ENCODE measurements at places on chromosomes 16 and 17.

- DNase-seq: no peak
Observed at GRCh38 chr17:75289832-75290337, 652 bp upstream of the SLC25A19 start.

- DNase-seq: no peak
Observed at GRCh38 chr17:75273977-75274708, 3.1 kb upstream of the MIF4GD start.

GRCh38 chr16:70331588-70332358, 14.9 kb upstream of the DDX19A start:
- no peak for DNase-seq

GRCh38 chr17:43453331-43453812, 30.4 kb upstream of the DHX8 start:
- no peak for DNase-seq

DNA sequence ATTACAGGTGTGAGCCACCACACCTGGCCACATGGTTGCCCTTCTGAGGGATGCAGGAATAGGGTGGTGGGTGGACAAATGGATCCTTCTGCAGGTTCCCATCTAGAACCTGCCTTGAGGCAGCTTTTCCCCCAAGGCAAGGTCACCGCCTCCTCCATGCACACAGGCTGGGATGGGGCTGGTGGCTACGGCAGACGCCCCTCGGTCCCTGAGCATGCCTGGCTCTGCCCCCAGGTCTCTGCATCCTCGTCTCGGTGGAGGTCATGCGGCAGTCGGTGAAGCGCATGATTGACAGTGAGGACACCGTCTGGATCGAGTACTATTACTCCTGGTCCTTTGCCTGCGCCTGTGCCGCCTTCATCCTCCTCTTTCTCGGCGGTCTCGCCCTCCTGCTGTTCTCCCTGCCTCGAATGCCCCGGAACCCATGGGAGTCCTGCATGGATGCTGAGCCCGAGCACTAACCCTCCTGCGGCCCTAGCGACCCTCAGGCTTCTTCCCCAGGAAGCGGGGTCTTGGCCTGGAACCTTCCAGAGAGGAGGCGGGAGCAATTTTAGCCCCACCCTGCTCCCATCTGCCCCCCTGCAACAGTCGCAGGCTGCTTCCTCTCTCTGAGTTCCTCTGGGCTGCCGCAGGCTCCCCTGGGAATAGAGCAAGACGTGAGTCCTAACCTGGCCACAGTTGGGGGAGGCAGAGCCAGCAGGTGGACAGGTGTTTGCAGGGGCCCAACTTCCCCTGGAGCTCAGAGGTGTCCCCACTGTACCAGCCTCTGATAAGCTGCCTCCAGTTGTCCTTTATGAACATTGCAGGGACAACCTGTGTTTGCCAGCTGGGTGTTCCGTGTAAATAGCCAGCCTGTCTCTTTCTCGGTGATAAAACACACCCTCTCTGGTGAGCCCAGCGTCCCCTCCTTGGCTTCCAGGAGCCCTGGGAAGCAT, 11.7 kb downstream of the CACNG1 start:
- DNase-seq: no peak

DNA sequence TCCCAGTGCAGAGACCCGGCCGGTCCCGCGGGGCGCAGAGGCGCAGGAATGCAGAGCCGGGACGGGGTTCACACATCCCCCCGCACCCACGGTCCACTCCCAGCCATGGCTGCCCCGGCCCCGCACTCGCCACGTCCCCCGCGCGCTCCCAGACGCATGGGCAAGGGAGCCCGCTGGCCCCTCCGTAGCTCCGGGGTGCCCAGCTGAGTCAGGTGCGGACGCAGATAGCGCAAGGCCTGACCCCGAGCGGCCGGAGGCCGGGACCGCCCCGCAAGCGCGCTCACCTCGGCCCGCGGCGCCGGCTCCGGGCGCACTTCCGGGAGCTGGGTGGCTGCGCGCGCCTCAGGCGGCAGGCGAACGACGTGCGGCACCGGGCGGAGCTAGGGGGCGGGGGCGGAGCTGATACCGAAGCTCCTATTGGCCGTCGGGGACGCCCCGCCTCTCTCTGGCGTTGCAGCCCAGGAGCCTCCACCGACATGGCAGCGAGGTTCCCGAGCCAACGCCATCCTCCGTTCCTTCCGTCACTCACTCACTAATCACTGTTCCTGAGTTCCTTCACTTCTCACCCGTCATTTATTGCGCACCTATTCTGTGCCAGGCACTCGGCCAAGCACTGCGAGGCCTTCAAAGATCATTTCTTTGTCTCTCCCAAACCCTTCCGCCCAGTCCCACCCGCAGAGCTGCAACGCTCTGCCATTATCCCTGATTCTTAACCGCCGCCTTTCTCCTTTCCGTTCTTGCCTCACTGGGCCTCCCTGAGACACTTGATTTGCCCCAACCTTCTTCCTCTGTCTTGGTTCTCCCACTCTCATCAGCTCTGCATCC, at the start of gene ZNF18:
Gene ZNF18 (minus strand): TSS at position 329 of the 825 bp plus-strand sequence. CDS start 4,646 bp downstream, outside the sequence.
- DNase-seq: peak; percentile 90

GRCh38 chr16:1176280-1176897, 23.5 kb downstream of the CACNA1H start:
- no peak for DNase-seq

GRCh38 chr16:9251026-9251425, 159.6 kb downstream of the HAPSTR1 start:
- DNase-seq: no peak

GRCh38 chr16:20868890-20869289, 31.3 kb downstream of the DCUN1D3 start:
- no peak for DNase-seq

DNA sequence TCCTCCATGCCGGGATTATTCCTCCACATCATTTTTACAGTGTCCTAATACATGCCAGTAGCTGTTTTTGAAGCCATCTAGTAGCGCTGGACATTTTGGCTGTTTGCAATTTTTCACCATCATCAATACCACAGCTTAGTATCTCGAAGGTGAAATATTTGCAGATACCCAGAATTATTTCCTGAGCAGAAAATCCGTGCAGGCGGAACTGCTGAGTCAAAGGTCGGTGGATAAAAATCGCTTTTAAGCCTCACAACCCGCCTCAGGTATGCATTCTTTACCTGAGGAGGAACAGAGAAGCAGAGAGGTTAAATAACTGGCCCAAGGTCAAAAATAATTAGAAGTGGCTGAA, 584 bp upstream of the TNRC6A start:
- DNase-seq: no peak

- no peak for DNase-seq
Observed at GRCh38 chr17:47188271-47188875, 722 bp downstream of the CDC27 start.

- DNase-seq: peak; percentile 36
Observed at GRCh38 chr17:10316801-10317542, 55.8 kb downstream of the MYH13 start.

- no peak for DNase-seq
Observed at GRCh38 chr17:47860386-47860785, 9.4 kb upstream of the SP6 start.

GRCh38 chr17:6568184-6568758, 11.9 kb upstream of the PITPNM3 start:
- no peak for DNase-seq

DNA sequence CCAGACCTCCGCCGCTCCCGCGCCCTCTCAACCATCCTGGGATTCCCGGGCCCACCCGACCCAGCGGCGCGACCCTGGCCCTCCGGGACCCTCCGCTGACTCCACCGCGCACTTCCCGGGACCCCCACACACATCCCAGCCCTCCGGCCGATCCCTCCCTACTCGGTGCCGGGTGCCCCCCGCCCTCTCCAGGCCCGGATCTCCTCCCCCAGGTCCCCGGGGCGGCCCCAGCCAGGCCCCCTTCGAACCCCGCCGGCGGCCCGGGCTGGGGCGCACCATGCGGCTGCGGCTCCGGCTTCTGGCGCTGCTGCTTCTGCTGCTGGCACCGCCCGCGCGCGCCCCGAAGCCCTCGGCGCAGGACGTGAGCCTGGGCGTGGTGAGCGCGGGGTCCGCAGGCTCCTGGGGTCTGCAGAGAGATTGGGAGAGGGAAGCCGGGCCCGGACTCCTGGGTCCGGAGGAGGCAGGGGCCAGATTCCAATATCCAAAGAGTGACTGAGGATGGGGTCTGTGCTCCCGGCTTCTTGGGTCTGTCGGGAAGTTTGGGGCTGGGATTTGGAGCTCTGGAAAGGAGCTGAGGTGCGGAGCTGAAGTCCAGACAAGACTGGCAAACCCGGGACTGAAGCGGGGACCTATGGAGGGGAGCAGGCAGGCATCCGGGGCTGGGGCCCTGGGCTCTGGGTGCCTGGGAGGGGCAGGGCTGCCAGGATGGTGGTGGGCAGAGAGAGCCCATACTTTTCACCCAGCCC, 453 bp downstream of the MMP25 start:
- DNase-seq: no peak

- DNase-seq: no peak
Observed at GRCh38 chr16:50411034-50411433, 42.2 kb upstream of the BRD7 start.

DNA sequence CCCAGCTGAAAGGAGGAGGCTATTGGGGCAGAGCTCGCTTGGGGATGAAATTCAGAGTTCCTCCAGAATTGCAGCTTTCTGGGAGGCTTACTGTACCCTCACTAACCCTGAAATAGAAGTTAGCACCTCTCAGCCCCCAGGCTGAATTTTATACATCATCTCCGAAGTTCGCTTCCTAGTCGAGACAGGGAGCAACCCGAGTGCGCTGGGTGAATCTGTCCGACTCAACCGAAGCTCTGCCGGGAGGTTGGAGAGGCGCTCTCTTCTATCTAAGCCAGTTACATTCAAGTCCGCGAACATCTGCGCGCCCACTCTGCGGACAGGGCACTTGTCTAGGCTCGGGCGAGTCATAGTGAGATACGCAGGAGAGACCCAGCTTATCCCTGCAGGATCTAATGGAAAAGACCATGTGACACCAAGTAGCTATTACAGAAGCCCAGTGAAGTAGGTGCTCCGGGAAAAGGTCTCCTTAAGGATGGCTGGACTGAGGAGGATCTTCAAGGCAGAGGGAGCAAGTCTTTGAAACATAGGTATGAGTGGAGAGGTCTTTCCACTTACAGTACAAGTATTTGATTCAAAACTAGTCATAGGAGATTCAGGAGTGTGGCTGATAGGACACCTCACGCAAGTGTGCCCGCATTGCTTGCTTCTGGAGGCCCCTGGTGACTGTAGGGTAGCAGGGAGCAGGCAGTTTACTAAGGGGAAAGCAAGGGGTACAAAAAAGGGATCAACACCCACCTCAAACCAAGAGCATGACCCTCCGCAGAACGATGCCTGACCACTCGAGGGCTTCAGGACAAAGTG, 646 bp upstream of the HES7 start:
- no peak for DNase-seq

GRCh38 chr17:30520882-30521281, 43.7 kb downstream of the GOSR1 start:
- no peak for DNase-seq

DNA sequence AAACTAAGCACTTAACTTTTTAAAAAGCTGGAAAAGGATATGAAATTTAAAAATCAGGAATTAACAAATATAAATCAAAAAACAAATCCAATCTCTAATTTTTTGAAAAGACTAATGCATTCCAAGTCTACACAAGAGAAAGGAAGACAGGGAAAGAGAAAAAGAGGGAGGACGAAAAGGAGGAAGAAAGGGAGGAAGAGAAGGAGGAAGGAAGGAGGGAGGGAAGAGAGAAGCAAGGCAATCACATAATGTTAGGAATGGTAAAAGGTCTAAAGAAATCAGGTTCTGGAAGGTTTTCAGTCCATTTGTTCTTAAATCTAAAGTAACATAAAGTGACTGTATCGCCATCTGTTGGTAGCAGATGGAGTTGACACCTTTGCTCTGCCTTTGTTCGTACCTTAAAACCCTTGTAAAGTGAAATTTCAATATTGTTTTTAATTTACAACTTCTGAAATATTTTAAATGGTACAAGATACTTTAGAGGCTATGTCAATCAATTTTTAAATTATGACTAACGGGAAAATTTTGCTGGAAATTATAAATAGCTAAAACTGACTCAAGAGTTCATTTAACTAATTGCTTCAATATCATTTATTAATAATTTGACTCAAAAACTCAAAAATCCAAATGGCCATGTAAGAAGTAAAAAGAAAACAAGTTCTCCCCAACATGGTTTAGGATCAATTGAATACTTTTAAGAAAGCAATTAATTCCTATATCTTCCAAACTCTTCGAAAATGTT, 20.4 kb upstream of the CDYL2 start:
- DNase-seq: no peak

DNA sequence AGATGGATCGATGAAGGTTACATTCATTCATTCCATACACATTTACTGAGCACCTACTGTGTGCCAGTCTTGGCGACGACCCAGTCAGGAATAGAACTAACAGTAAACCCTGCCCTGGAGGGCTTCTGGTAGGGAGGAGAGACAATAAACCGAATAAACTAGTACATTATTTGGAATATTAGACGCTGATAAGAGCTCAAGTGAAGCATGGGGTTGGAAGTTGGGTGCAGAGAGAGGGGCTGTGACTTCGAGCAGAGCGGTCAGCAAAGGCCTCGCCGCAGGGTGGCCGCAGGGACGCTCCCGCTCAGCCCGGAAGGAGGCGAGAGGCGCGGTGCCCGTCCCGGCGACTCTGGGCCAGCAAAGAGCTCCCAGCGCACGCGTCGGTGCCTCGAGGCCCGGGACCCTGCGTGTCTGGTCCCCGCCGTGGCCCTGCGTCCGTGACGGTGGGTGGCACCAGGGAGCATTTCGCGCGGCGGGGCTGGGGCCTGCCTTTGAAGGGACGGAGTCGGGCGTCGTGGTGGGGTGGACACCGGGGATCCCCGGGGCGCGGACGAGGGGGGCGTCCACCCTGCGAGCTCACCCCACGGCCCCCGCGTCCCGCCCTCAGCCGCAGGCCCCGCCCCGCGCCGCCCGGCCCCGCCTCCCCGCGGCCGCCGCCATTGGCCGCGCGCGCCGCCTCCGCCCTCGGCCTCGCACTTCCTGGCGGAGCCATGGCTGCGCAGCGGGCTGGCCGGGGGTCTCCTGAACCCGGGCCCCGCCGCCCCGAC, at the start of gene KLHL36:
Gene KLHL36 (plus strand): TSS at position 684 of the 767 bp plus-strand sequence. CDS start 2,357 bp downstream, outside the sequence.
- DNase-seq: peak; percentile 96

- DNase-seq: no peak
Observed at GRCh38 chr16:86508947-86509758, 1.2 kb upstream of the FOXF1 start.

DNA sequence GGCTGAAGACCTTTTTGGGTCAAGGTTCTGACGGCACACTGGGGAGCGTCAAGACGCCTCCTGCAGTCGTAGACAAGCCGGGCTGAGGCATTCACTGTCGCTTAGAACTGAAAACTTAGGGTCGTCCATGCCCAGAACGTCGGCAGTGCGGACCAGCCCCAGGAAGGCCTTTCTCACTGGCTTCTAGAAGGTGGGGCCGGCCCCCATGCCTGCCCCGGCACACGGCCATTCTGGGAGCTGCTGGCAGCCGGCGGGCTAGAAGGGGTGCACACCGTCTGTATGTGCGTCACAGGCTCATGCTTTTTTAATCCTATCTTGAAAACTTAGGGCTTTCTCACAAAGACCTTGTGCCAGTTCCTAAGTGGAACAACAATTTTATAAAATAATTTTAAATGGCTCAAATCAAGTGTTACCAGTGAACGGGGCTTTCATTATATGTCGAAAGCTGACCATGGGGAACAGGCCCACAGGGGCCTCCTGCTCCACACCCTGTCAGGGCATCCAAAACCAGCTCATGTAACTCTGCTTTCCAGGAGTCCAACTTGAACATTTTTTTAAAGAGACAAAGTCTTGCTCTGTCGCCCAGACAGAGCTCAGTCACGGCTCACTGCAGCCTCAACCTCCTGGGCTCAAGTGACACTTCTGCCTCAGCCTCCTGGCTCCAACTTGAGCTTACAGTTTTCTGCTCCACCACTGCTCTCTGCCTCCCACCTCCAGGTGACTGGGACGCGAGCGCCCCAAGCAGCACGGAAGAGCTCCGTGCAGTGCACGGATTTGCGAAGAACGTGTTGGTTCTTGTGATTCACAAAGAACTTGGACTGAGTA, 111.2 kb downstream of the ANKRD11 start:
- DNase-seq: no peak

GRCh38 chr16:12344577-12345343, 368.2 kb downstream of the SNX29 start:
- DNase-seq: no peak

All from GM12892 (cell line).